ENCODE measurements at places on chromosomes 11 and 22. TPM values are rescaled to one million over a fixed set of nuclear protein-coding genes. Genes with fewer than 3 reads are reported as not detected.

The UBQLNL gene
- total RNA-seq = 0.05 TPM

The ZDHHC24 gene
- total RNA-seq = 26.2 TPM

The PHLDA2 gene
- 1.5 TPM for total RNA-seq

The APOL5 gene
- not detected for total RNA-seq

The LINC01488 gene
- total RNA-seq = not detected
